ENCODE measurements at places on chromosomes 12 and 14. TPM values are rescaled to one million over a fixed set of nuclear protein-coding genes. Genes with fewer than 3 reads are reported as not detected.
A peak's percentile ranks its signal among the peaks of the same experiment; 100 is the strongest.

DNA sequence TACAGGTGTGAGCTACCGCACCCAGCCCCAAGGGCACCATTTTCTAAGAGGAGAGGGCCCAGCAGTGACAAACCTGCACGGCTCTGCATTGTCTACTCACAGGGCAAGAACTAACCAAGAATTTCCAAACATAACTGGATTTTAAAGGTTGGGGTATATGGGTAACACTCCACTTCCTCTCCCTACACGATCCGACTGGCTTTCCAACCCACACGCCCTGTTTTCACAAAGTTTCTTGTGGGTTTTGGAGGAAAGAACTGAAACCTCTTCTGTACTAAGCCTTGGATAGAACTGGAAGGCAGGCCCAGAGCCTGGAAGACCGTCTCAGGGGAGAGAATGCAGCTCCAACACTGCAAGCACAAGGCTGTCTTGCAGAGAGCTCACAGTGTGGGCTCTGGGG is 24.9 kb downstream of the SNRNP35 start:
- no peak for DNase-seq

DNA sequence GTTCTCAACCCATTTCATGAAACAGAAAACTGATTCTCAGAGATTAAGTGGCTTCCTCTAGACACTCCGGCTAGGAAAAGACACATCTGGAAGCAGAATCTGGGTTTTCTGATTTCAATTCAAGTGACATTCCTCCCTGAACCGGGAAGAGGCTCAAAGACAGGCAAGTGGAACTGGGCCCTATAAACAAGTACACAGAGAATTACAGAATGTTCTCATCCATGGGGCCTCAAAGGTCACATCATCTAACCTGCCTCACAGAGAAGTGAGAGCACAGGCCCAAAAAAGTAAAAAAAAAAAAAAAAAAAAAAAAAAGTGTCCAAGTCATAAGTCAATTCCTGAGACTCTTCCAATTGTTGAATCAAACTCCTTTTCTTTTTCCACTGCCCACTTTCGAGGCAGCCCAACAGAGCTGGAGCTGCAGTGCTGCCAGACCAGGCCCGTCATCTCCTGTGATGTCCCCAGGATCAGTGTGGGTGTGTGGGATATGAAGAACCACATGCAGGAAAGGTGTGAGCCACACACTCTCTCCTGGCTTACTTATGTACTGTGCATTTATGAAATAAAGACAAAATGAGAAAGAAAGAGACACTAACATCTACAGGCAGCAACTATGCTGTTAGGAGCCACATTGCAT is 2.8 kb upstream of the KRT1 start:
- no peak for DNase-seq

DNA sequence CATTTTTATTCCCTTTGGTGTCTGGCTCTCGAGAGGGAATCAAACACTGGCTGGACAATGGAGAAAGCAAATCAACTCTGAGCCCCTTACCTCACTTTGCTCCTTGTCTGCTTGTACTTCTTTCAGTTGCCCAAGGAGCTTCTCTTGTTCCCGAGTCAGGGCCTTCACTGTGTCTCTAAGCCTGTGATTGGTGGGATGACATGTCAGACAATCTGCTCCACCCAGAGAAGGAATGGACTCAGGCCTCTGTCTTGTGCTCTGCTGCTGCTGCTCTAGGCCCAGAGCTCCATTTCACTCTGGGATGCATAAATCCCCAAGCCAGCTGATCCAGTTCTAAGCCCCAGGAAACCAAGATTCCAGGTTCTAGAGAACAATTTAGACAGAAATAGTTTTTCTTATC is 7.6 kb downstream of the CALCOCO1 start:
- DNase-seq = no peak

GRCh38 chr12:96240656-96241055 is 46.5 kb downstream of the ELK3 start:
- DNase-seq = no peak

DNA sequence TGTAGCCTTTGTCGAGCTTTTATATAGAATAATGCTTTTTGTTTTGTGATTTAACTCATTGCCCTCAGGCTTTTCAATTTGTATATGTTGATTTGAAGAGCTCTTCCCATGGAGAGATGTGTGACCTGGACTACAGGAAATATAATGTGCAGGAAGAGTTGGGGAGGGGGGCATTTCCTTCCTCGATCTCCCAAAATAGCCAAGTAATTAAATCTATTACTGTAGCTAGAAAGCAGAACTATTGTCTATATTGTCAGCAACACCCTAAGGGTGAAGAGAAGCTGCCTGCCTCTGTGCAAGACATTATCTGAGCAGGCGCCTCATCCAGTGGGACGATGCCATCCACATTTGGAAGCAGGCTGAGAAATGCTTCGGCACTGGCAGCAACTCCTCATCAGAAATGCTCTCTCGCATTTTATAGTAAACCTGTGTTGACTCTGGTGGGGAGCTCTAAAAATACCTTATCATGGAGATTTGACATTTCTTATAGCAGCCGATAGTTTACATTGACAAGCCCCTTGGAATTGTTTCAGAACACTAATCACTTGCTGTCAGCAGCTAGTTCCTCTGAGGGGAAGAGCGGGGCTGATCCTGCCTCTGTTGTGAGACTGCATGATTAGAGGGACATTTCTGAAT is 392.5 kb upstream of the RGS6 start:
- peak; percentile 35 for DNase-seq

DNA sequence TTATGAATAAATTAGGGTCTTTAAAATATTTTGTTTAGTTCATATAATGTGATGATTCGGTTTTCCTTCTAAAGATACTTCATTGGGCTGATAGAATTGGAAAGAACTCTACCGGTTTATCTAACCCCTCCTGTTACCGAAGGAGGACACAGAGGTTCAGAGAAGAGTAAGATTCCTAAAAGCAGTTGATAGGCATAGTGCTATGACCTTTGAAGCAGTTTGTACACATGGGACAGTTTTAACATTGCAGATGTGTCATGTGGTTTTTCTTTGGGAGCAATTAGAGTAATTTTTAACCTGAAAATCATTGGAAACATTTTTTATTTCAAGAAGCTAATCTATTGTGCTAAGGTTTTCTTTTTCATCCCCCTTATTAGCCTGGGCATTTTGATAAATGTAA is 62.8 kb downstream of the BHLHE41 start:
- no peak for DNase-seq

The SELPLG gene
- 1.1 TPM for total RNA-seq
